AG09319 (cell line): ENCODE measurements at places on chromosomes 3 and 15.

DNA sequence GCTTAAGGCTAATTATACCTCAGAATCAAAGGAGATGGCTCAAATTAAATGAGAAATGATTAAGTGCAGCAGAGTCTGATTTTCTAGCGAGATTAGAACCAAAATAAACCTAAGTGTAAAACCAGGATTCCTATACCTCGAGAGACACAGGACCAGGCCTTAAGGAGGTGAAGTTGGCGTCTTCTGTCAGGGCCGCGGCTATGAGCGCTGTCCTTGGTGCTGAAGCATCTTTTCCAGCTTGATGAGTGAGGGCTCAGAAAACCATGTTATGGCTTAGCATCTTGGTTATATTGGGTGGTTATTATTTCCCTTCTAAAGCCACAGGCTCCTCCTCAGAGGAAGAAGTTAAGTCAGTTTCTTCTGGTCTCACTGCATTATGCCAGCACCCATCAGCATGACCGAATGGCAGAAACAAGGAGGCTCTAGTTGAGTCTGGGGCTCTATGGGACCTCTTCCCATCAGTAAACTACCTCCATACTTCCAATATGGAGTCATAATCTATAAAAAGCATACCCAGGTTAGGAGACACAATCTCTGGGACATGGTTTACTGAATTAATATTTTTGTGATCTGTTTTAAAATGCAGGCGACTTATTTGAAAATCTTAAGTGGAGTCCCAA lies 120.1 kb upstream of the NMNAT3 start:
- DNase-seq, result no peak

GRCh38 chr15:66006986-66007385 lies 137.7 kb downstream of the RAB11A start:
- DNase-seq, result no peak

GRCh38 chr3:171061749-171062148 lies 35.2 kb upstream of the SLC2A2 start:
- no peak for DNase-seq

- DNase-seq, result no peak
These were observed 10.8 kb downstream of the MBNL1 start for GRCh38 chr3:152279479-152279878.

- DNase-seq, result no peak
These were observed 54.7 kb downstream of the FAM174B start for GRCh38 chr15:92600856-92601255.

DNA sequence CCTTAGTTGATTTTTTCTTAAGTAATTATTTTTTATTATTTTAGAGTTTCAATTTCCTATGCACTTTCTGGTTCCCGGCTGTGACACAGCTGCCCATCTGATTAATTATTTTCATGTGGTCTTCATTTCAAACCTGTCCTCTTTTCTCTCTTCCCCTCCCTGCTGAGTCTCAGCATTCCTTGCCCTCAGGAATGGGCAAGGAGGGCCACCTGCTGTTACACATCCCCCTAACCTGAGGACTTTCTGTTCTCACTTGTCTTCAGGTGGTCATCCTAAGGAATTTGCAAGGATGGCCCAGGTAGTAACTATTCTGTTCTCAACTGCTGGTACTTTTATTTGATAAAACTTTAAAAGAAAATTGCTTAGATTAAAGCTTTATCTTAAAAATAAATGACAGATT lies 545.0 kb downstream of the OTOL1 start:
- DNase-seq, result no peak

DNA sequence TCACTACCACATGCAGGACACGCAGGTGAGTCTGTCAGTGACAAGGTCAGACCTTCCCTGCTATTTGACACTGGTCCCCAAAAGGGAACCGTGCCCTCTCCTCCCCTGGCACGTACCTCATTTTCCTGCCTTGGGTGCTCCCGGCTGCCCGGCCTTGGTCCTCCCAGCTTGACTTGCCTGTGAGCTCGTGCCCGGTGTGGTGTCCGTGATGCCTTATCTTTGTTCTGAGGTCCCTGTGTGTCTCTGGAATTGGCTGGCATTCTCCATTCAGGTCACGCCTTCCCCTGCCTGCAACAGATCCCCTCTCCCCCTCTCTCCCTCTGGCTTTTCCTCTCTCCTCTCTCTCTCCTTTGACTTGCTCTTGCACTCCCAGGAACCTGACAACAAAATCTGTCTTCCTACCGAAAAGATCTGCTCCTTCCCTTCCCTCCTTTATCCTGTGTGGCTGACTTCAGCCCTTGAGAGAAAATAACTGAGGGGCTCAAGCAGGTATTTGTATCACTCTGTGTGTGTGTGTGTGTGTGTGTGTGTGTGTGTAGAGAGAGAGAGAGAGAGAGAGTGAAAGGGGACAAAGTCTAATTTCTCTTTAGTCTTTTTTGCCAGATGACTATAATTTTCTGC lies at the start of gene MASP1:
MASP1 (minus strand) TSS at position 226 of the 621 bp plus-strand sequence; CDS start at position 121, 105 bp downstream.
- no peak for DNase-seq

- DNase-seq, result no peak
These were observed 85.6 kb downstream of the BCHE start for GRCh38 chr3:165751637-165752036.

GRCh38 chr3:148329481-148330235 lies 368.0 kb upstream of the AGTR1 start:
- no peak for DNase-seq

DNA sequence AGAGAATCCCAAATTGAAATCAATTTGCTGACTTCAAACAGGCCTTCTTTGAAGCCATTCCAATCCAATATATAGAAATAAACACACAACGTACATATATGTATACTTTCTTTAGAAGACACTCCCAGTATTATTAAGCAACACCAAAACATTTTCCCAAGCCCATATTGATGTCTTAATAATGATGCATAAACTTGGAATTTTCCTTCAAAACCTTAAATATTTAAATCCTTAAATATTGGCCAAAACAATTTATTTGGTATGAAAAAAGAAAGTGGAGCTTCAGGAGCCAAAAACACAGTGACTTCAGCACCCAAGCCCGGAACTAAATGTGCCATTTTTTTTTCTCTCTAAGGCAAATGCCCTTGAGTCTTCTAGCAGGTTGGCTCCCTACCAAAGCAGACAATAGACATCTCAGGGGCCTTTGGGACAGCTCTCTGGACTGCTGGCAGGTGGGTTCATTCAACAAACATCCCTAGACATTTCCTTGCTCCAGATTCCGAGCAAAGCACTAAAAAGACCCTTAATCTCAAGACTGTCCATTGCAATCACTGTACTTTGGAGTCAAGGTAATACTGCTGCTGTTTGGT lies 384.7 kb downstream of the NTRK3 start:
- DNase-seq, result no peak
